NCI-H510A (cell line): ENCODE measurements at places on chromosomes 6 and 20.

GRCh38 chr6:106083618-106084017 is 2.5 kb upstream of the PRDM1 start:
- DNase-seq: no peak

DNA sequence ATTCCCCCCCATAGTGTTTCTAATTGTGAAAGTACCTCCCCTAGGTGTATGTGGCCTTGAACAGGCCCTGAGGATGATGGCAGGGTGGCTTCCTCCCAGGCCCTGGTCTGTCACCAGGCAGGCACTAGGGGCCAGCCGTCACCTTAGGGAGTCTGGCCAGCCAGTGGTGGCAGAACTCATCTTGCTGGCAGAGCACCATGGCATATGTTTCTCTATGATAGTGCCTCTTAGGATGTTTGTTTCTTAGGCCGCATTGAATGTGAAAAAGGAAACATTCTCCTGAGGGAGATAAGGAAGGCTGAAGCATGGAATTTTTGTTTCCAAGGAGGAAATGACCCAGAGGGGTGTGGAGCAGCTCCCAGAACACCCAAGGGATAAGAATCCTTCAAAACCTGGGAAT is 45.2 kb upstream of the KLHL31 start:
- DNase-seq: no peak

GRCh38 chr6:128847431-128848210 is 35.3 kb upstream of the LAMA2 start:
- no peak for DNase-seq

DNA sequence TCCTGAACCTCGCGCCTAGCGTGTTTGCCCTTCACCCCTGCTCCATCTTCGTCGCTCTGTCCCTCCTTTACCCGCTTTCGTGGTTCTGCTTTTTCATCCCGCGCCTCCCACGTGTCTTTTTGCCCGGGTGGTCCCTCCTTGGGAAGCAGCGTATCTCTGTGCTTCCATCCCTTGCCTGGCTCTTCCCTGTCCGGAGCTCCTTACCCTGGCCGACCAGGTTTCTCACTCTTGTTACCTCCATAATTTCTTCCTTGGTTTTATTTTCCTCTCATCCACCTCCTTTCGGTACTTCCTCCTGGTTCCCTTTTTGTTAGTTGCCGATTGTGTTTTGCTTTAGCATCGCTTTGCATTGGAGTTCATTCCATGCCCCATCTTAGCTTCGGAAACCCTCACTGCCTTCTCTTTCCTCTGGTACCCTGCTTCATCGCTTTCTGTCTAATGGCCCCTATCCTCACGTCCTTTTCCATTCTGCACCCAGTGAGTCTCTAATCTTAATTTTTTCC is 735 bp downstream of the FAM135A start:
- DNase-seq: no peak
